Left hindlimb (tissue), 1 donor: ENCODE measurements at places on chromosomes 1 and 21.

- peak; percentile 84 for DNase-seq
Measured at GRCh38 chr1:61183471-61184039, 101.2 kb downstream of the NFIA start.

GRCh38 chr1:34419663-34420136 lies 243.0 kb downstream of the C1orf94 start:
- DNase-seq, result no peak

- no peak for DNase-seq
Measured at GRCh38 chr21:42426424-42426823, 22.7 kb downstream of the UBASH3A start.

DNA sequence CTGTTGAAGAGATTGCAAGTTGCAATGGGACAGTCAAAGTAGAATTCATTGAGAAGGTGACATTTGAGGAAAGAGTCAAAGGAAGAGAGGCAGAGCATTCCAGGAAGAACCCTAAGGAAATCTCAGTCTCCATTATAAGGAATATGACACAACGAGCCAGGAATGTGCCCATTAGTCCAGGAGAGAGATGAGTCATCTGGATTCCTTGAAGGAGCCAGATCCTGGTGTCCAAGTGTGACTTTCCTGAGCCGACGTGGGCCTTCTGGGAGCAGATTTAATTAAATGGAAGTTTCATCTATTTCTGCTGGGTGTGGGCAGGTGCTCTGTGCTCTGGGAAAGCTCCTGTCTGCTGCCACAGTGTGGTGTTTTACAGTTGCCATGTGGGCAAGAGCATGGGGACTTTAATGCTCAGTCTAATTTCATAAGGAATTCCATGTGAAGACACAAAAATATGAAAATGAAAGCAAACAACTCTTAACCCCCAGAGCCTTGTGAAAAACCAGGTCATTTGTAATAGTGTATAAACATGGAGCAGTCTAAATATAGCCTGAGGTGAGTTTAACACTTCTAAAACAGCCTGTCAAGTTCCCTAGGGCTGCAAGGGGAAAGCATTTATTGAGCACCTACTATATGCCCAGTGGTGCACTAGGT lies 111.4 kb upstream of the ARTN start:
- DNase-seq, result no peak

DNA sequence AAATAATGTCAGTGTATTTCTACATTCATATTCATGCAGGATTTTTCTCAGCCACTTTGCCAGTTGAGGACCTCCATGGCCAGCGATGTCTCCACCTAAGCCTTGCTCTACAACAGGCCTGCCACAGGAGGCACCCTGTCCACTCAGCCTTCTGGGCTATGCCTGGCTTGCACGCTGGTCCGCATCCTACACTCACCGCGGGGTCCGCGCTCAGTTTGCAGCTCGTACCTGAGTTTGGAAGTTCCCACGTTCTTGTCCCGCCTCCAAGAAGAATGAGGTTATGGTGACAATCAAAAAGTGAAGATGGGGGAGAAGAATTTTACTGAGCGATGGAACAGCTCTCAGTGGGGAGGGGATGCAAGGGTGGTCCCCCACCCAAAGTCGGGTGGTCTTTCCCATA lies 93.6 kb upstream of the GRIK1 start:
- DNase-seq, result no peak

DNA sequence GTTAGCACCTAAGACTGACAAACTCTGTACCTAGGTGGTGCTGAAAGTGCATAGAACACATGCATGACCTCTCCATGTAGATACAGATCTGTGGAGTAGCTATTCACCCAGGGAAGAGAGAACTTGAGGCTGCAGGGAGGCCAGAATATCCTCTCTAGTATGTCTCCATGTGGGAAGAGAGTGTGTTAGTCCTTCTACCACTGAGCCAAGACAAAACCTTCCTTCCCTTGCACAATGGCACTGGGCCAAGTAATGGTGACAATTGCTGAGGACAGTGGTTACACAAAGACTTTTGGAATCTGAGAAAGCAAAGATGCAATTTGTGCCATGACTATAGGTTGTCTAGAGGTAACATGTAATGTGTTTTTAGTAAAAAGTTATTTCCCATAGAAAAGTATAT lies 52.3 kb downstream of the C1orf198 start:
- DNase-seq, result no peak

- DNase-seq, result no peak
Measured at GRCh38 chr1:21059021-21059420, 117.7 kb downstream of the EIF4G3 start.

DNA sequence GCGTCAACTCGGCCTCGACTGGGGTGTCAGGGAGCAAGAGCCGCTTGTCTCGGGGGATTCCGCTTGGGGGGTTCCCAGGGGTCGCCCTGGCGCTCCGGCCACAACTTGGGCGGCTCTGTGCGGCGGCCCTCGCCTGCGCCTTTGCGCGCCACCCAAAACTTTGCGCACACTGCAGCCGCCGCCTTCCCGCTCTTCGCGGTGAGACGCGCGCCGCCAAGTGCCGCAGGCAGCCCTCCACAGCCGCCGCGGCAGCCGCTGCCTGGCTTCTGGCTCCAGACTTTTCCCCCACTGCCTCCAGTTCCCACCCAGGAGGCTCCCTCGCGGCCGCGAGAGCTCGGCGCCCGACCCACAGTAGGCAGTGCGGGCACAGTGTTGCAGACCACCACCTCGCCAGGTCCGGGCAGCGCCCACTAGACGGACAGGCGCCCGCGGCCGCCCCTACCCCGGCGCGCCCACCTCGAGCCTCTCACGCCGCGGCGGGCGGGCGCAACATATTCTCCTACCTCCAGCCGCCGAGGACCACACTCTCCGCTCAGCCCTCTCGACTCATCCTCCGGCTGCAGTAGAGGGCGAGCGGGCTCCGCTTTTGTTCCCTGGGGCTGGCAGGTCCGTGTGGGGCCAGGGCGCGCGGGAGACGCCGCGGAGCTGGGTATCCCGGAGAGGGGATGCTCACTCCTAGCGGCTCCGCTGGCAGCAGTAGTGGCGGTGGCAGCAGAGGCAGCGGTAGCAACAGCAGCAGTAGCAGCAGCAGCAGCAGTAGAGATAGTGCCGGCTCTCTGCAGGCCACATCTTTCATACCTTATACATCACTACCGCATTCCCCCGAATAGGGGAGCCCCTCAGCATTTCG lies 296.6 kb downstream of the OMA1 start:
- peak; percentile 36 for DNase-seq

DNA sequence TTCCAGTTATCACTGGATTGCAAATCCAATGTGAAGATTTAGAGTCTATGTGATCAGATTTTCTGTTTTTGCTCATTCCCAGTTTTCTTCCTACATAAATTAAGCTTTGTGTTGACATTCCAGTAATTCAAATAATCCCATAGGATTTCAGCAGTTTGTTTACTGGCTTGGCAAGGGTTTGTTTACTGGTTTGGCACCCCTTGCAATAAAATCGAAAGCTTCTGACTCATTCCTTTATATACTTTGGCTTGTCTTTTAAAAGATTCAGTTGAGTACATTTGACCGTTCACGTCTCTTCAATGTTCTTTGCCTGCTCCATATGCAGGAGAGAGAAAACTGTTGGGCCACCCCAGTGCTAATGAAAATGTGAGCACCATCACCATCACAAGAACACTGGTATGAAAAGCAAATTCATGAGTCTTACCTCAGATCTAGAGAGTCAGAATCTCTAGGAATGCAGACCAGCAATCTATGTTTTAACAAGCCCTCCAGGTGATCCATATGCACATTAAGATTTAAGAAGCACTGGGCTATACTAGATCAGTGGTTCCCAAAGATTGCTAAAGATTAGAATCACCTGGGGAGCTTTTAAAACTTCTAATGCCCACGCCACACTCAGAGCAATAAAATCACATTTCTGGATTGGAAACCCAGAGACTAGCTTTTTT lies 32.8 kb downstream of the ZC3H11B start:
- DNase-seq, result no peak

DNA sequence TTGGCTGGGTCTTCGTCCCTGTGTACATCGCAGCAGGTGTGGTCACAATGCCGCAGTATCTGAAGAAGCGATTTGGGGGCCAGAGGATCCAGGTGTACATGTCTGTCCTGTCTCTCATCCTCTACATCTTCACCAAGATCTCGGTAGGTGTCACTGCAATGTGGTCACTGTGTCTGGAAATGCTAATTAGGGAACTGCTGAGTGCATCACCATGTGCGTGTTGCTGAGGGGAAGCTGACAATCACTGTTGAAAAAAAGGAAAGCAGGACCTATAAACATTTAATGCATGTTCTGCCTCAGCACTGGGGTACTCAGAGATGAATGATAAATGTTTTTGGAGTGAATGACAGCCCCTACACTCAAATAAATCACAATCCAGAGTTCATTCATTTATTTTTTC lies 6.8 kb downstream of the SLC5A9 start:
- no peak for DNase-seq

- no peak for DNase-seq
Measured at GRCh38 chr21:34128674-34129038, 55.3 kb downstream of the MRPS6 start.

DNA sequence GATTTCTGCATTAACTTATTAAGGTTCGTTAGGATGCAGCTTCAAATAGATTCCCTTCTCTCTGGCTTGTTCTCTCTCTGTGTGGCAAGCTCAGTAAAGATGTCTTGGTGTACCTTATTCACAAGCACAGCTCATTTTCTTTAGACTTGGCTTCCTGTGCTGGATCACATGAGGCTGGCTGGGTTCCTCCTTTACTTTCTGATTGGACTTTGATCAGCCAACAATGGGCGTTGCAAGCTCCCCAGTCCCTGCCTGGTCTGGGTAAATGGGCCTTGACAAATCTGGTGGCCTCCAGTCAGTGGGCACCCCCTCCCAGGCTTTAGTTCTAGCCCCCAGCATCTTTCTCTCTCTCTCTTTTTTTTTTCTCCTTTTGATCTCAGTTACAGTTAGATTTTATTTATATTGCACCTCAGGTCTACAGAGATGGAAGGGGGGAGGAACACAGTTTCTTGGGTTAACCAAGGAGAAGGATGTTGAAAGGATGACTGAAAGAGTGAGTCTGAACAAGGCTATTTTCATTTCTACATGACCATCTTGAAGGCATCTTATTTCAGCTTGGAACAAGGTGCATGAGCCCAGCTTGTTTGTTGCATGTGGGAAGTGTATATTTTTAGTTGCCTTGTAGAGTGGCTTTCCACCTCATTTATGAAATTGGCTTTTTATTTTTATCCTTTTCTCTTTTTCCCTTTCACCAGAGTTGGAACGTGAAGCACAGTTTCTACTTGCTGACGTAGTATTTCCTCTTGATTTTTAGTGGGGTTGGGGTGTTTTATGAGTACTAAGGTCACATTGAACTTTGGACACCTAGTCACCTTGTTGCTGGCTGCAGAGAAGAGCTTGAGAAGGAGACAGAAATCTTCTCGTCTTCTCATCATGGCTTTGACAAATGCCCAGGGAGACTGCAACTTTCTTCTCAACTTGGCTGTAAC lies 77.1 kb downstream of the PBX1 start:
- no peak for DNase-seq

DNA sequence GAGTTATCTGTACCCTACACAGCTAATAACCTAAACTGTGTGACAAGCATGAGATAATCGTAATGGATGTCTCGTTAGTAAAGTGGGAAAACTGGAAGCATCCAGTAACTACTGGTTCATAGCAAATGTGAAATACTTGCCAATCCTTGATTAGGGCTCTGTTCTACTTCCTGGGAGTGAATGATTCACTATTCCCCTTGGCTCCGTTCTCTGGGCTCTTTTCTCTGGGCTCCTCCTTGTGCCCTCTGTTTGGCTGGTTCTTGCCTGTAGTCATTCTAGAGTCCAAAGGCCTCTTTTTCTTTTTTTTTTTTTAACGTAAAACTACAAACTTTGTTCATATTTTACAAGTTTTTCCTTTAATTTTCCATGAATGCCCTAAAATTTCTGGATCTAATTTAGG lies 465.8 kb upstream of the PLXNA2 start:
- no peak for DNase-seq
